ENCODE measurements at places on chromosomes 3 and 15.

DNA sequence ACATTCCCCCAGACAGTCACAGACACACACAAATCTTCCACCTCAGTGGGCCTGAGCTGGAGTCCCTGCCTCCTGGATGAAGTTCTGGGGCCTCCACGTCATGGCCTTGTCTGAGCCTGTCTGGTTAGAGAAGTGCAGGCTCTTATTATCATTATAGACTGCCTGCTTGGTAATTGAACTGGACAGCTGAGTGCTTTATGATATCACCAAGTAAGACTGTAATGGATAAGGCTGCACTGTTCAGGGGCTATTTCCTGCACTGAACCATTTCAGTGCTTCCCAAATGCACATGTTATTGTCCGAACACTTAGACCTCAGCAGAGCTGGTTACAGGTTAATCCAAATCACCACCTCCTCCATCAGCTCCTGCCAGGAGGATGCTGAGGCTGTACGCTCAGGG is 8.7 kb upstream of the ST6GAL1 start:
- no peak for DNase-seq

DNA sequence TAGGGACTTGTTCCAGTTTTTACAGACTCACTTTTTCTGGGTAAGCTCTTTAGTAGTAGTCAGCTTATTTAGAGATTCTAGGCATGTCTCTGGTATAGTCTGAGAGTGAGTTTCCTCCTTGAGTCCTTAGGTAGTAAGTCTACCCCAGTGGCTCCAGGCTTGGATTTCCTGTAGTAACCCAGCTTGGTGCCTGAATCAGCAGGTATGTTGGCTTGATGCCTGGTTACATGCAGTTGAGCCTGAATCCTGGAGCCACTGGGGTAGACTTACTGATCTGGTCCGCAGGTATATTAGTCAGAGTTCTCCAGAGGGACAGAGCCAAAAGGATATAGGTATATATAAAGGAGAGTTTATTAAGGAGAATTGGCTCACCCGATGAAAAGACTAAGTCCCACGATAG is 85.8 kb upstream of the RBMS3 start:
- DNase-seq, result no peak

GRCh38 chr15:66729331-66729951 is 27.4 kb downstream of the SMAD6 start:
- DNase-seq, result no peak

DNA sequence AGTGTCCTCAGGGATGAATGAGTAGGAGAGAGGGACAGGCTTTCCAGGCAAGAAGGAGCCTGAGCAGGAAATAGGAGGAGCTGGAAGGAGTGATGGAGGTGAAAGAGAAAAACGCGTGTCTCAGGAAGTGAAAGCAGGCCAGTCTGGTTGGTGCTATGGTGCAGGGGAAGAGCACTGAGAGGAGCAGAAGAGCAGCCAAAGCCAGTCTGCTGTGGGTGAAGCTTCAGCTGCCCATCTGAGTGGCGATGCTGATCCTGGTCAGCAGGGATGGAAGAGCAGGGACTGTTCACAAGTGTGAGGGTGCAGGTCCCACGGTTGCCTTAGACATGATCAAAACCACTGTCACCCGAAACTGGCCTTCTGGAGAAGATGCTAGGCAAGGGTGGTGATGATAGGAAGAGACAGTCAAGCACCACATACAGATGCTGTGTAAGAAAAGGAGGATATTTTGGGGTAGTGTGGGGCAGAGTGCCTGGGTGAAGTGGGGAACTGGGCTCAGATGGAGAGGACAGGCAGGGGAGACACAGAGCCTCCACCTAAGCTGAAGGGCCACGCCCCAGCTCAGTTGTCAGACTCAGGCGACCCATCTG is 5.5 kb upstream of the KY start:
- no peak for DNase-seq

GRCh38 chr15:100524326-100524725 is 4.4 kb downstream of the CERS3 start:
- DNase-seq, result no peak

GRCh38 chr3:34863485-34863884 is 775.8 kb upstream of the ARPP21 start:
- no peak for DNase-seq

DNA sequence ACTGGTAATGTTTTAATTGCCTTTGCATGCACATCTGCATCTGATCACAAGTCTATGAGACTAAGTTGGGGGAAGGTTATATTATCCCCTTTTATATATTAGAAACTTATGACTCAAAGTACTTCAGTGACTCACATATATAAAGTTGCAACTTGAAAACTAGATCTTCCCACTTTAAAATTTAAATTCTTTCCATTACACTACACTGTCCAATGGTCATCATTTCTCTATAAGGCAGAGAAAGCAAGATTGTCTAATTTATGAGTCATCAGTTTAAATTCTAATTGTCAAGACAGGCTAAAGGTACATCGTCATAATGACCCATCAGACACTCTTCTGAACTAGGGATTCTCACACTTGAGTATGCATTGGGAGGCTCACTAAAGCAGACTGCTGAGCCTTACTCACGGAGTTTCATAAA is 37.9 kb downstream of the CPA3 start:
- DNase-seq, result no peak

- no peak for DNase-seq
Measured at GRCh38 chr3:134904776-134905646, 110.0 kb downstream of the EPHB1 start.

DNA sequence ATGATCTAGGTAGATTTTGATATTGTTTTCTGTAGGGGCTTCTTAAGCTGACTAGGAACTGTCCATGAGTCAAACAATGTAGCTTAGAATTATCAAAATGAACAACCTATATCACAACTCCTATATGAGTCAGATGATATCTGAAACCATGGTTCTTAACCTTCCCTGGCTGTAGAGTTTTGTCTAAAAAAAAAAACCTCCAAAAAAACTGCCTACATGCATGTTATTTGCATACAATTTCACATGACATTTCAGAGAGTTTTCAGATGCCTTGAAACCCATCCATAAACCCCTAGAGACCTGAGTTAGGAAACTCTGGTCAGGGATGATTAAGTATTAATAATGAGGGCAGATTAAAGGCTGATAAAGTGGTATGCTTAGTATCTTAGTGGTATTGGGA is 157.0 kb downstream of the CHST2 start:
- no peak for DNase-seq

DNA sequence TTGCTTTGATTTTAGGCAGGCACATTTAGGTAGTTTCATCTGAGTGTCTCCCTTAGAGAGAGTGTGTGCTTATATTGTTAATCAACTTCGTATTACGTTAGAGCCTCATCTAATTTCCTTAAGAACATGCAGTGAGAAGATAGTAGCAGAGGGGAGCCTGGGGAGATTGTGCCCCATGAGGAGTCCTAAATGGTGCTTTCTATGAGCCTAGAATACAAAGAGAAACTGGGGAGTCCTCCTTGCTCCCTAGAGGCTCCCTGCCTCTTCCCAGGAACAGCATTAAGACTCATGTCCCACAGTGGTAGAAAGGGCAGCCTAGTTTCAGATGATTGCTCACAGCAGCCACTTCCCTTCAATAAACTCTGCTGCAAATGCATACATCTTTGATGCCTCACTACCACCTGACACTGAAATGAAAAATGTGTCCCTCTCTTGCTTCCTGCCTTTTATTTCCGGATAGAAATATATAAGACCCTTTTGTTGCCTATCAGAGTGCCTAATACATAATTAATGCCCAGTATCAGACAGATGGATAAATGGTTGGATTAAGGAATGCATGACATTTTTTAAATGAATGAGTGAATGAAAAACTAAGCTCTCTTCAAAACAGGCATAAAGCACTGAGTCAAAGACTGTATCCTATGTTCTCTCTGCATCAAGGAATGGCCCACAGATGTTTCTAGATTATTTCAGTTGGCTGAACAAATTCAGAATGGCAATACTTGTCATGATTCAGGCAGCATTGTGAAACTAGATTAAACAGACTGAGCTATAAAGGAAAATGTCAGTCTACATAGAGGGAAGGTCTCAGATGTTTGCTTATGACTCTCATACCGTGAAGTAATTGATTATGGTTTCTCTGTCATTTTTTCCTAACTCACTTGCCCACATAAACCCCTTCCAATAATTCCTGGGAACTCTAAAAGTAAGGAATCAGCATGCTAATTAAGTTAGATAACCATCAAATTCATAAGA is 362.1 kb downstream of the LRRC3B start:
- DNase-seq, result no peak

DNA sequence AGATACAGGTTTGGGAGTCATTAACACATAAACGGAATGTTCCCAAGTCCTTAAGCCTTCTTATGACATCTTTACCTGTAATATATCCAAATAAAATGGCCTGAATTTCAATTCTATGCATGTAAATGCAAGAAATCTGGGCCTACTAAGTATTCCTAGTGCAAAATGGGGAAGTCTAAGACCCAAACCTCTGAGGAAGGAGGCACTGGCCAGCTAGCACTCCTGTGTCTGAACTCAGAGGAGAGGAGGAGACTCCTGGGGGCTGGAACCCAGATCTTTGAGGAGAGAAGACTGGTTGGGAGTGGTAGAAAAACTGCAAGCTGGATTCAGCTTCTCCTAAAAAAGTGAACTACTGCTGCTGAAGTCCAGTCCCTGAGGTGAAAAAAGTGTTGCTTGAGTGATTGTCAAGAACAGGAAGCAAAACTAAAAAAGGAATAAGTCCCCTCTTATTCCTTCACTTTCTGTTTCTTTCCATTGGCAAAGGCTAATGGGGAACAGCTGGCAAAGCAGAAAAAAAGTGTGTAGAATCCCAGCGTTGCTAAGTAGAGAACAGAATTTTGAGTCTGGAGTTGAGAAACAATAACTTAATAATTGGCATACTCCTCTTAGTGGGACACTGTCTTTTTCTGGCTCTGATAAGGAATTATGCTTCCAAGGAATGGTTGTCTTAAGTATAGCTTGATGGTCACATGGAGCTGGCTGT is 54.8 kb upstream of the ATP2C1 start:
- no peak for DNase-seq

DNA sequence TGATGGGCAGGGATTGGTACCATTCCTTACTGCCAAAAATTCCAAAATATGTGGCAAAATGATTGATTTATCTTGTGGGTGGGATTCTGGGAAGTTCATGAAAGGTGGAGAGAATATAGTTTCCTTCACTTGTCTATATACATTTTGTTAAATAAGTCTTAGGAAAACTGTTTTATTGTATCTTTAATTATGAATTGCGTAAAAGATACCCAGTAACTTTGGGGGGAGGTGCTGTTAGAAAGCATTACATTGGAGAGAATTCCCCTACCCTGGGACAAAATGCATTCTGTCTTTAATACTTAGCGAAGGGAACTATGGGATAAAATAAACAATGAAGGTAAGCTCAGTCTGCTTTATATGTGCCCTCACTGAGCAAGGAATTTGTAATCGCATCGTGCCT is 4.6 kb downstream of the SETD5 start:
- no peak for DNase-seq

DNA sequence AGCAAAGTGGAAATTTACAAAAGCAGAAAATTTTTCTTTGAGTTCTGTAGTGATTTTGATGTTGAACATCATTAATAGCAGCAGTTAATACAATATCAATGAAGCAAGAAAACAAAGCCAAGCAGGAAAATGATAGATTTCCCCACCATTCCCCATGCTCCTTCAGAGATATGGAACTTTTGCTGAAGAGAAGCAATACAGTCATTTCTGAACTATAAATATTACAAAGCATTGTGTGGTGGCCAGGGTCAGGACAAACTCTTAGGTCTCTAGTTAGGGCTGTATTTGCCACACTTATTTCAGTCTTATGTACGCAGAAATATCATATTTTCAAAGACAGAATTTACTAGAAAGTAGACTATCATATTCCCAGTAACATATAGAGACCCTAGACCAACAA is 88.8 kb upstream of the P3H2 start:
- no peak for DNase-seq

- DNase-seq, result no peak
Measured at GRCh38 chr3:181710345-181711291, 1.1 kb upstream of the SOX2 start.

DNA sequence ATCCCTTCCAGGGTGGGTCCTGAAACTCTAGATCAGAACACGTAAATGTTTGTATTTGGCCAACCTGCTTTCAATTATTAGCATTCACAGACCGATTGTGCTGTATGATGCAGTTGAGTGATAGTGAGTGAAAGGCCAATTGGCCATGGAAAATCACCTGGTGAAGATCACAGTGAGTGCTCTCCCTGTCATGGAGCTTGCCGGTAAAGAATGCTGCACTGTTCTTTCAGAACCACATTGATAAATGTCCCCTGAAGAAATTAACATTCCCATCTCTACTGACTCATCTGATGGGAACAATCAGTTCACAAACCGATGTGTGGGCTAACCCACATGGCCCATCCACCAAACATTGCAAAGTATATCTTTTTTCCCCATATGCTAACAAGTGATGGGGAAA is 324.8 kb upstream of the TBL1XR1 start:
- no peak for DNase-seq

GRCh38 chr15:96306321-96306720 is 24.2 kb upstream of the NR2F2 start:
- no peak for DNase-seq

DNA sequence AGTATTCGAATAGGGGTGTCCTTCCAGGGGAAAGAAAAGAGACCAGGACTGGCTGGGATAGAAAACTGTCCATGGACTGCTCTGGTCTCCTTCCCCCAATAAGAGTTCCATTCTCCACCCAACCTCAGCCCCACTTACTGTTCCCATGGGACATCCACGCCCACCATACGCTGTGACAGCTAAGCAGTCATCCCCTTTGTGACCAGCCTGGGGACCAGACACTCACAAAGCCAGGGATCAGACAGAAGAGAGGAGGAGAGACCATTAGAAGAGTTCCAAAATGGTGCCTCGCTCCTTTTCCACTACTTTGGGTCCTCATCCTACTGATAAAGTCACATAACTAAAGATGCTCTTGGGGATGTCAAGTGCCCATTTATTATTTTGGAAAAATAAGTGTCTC is 27.6 kb upstream of the GNB5 start:
- DNase-seq, result no peak

- no peak for DNase-seq
Measured at GRCh38 chr3:18122264-18122663, 302.9 kb downstream of the SATB1 start.

DNA sequence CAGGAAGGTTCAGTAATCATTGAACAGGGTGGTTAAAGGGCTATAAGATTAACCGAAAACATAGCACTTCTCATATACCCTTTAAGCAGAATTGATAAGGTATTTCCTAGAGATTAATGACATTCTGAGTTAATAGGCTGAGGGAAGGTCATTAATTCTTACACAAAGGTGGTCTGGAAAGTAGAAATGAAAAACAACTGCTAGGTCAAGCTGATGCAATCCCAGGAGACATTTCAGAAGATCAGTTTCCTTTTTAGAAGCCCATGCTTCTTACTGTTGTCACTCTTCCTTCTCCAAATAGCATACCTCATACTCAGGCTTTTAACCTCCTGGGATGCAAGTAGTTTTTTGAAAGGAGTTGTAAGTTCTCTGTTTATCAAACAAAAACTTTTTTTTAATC is 8.8 kb downstream of the FILIP1L start:
- peak; percentile 57 for DNase-seq

GRCh38 chr3:9301798-9302197 is 52.4 kb upstream of the SRGAP3 start:
- DNase-seq, result no peak

GRCh38 chr3:11288021-11288491 is 15.9 kb downstream of the ATG7 start:
- DNase-seq, result no peak

Data from GM12864 (cell line).